ENCODE measurements at places on chromosomes 7 and 10.

- DNase-seq = no peak
Measured at GRCh38 chr7:91636129-91636724, 244.3 kb downstream of the MTERF1 start.

DNA sequence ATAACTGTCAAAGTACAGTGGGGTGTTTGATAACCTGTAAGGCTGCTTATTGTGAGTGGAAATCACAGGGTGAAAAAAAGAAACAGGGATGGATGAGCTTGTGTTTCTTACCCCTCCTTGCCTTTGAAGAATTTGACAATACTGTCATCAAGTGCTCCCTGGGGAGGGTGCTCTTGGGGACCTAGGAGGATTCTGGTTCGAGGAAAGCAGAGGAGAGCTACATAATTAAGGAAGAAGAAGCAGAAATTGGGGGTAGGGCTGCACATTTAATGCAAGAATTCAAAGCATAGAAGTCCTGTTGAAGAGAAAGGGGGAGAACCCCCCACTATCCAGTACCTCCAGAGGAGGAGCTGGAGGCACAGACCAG, 208.1 kb upstream of the PHYHIPL start:
- DNase-seq = no peak

DNA sequence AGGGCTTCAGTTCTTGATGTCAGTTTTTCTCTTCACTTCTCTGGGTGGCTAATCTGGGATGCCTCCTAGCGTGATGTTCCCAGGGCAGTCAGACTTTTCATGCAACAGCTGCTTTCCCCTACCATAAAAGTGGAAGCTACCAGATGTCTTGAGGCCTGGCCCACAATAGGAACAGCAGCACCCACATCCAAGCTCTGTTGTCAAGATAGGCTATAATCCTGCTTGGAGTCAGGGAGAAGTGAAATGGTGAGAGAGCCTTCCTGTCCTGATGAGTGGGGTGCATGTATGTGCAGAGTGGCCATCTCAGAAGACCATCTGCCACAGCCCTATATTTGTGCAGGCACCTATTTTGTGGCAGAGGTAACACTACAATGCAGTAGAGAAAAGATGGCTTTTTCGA, 108.0 kb downstream of the HTR5A start:
- no peak for DNase-seq

- DNase-seq = no peak
Measured at GRCh38 chr10:58993480-58994221, 182.8 kb upstream of the PHYHIPL start.

DNA sequence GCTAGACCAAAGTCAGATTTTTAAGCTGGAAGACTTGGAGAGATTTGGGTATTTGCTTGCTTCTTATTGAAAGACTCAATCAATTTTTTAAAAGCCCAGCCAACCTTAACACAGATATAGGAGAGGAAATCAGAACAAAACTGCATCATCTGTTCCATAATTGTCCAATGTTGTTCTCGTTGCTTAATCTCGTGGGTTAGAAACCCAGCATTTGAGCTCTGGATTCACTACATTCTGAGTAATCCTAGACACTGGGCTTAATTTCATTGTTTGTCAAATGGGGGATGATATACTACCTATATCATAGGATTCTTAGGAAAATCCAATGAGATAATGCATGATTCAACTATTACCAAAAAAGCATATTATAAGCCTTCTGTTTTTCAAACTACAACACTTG, 48.9 kb downstream of the CALD1 start:
- no peak for DNase-seq

- DNase-seq = no peak
Measured at GRCh38 chr10:94293354-94293753, 69.4 kb downstream of the NOC3L start.

DNA sequence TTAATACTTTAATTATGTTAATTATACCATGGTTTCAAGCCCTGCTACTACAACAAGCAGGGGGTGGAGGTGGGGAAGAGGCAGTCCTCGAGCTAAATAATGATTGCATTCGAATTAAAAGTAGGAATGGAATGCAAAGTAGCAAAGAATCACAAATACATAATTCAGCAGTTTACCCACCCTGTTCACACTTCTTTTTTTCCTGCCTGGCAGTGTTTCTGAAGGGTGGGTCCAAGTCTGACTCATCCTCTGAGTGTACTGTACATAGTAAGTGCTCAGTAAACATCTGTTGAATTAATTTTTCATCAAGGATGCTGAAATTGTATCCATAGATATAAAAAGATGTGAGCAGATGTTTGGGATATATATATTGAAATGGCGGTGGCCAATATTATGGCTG, 778.8 kb downstream of the LRMDA start:
- DNase-seq = no peak

DNA sequence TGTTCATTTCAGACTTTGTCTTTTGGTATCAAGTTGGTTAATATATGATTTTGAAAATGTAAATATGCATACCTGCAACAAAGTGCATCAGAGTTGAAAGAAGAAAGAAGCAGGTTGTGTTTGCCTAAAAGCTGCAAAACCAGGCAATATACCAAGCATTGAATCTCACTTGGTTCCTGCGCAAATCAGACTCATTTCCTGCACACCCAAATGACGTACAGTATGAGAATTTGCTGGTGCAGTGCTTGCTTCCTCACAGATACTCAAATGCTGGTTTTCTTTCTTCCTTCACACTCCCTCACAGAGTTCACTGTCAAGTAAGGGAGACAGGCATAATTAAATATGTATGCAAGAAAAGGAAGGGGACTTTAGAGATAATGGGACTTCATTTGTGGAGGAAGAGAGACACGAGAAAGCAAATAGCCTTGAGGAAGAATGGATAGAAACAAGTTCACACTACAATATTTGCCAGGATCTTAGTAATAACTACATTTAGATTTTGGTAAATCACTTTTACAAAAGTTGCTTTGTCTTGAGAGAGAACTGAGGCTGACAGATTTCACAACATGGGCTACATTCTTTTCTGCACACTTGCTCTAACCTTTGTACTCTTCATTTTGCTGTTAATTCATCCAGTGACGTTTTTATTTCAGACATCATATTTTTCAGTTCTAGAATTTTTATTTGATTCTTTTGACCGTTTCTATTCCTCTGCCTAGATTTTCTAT, 56.9 kb upstream of the AOAH start:
- DNase-seq = peak; percentile 59

GRCh38 chr10:125120053-125120710, 40.2 kb downstream of the CTBP2 start:
- no peak for DNase-seq

GRCh38 chr10:113411456-113411855, 141.4 kb upstream of the HABP2 start:
- DNase-seq = no peak

- DNase-seq = no peak
Measured at GRCh38 chr7:47267346-47267745, 314.6 kb downstream of the TNS3 start.
